ENCODE measurements at places on chromosomes 3 and 15.

- no peak for DNase-seq
These were observed 115.9 kb downstream of the DCLK3 start for GRCh38 chr3:36648241-36649034.

DNA sequence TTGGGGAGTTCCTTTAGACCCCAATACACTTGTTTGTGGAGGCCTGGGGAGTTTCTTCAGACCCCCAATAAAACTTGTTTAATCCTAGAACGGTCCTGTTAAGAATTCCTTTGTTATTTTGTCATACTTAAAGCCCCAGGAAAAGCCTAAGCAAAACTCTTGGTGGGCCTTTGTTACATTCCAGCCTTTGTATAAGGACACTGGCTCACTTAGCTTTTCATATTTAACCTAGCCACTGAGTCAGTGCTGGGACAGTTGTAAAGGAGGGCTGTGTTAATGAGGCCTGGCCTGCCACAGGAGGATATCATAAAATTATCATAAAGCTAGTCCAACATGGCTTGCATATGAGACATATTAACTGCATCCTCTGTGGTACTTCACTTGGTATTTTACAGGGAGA lies 760.1 kb downstream of the ZNF385D start:
- DNase-seq: no peak

- DNase-seq: no peak
These were observed 28.8 kb upstream of the IMPDH2 start for GRCh38 chr3:49058011-49058410.

- no peak for DNase-seq
These were observed 74.4 kb downstream of the P2RY1 start for GRCh38 chr3:152909180-152909883.

DNA sequence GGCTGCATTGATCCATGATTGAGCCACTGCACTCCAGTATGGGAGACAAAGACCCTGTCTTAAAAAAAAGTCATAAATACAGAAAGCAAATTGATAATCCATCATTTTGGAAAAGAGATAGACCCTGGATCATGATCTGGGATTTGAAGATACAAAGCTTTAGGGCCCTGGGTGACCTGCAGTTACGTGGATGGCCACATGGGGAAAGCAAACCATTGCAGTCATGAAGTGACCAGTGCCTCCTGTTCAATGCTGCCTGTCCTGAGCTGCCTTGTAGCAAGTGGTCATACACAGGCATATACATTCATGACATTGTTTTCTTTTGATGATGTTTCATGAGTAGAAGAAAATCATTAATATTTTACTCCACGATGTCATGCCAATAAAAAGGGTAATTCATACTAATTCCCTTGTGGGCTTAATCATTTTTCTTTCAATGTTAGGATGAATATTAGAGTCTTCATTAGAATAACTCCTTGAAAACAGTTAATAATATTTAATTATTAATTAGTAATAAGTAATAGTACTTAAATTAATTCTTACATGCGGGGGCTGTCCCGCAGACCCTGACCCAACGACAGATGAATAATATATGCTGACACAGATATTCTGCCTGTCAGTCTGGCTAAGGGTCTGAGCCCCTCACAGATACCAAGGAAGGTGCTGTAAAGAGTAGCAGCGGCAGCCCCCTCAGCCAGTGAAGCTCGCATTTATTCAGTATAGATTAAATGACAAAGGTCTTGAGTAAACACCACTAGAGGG lies 109.0 kb upstream of the UNC13C start:
- peak; percentile 20 for DNase-seq

Data from HEK293T (cell line).